SW 1271 (cell line): ENCODE measurements at places on chromosomes 4 and X.

- DNase-seq: no peak
Measured at GRCh38 chr4:84063619-84064018, 435.5 kb downstream of the NKX6-1 start.

DNA sequence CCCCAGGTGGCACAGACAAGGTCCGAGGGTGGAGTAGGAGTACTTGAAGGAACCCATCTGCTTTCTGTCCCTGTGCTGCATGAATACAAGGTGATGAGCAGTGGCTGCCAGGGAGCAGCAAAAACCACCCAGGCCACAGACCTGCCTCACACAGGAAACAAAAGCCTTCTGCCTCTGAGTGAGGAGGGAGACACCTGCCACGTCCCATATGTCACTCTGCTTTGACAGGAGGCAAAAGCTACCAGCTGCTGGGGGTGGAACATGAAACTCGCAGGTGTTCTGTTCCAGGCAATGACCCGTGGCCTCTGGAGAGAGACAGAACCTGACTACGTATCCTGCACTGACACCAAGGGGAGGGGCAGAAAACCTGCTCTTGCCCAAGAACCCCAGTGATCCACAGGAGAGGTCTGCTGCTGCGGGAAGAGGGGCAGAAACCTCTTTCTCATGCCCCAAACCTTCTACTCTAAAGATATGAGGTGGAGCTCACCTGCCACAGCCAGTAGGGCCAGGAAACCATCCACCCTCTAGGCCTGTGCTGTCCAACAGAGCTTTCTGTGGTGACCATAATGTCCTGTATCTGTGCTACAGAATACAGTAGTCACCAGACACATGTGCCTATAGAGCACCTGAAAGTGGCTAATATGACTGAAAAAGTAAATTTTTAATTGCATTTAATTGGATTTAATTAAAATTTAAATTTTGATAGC is 172.9 kb downstream of the PRDM5 start:
- DNase-seq: no peak

DNA sequence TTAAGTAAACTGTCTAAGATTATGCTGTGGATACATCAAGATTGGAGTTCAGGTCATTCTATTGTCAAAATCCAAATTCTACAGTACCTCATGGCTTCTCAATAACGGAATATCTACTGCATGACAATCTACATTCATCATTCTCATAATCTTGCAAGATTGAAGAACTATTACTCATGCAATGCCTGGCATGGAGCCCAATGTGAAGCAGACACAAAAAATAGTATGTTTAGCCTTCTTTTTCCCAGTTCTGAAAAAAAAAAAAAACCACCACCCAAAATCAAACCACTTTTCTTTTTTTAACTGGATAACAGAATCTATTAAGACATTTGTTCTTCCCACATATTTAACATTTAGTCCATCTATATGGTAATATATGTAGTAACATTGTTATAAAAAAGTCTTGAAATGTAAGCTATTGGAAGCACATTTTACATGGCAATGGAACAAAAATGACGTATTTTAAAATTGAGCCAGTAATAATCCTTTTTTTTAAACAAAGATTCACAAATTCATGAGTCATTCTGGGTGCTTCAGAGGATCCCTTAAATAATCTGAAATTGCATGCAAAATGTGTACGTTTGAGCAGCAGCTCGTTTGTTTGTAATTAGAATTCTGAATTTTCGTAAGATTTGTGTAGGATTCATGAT is 232.2 kb upstream of the FMR1 start:
- no peak for DNase-seq

DNA sequence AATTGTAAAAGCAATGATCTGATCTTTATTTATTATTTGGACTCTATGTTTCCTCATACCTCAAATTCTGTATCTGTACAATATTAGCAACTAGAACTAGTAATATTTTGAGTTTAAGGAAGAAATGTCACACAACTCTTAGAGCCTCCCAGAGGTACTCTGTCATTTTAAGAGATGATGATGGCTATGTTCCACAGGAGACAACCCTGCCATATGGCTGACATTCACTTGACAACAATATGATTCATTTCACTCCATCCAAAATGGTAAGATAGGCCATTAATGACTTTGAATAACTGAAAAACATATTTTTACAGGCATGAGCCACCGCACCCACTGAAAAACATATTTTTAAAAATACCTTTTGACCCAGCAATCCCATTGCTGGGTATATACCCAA is 190.3 kb downstream of the MAML3 start:
- DNase-seq: no peak

DNA sequence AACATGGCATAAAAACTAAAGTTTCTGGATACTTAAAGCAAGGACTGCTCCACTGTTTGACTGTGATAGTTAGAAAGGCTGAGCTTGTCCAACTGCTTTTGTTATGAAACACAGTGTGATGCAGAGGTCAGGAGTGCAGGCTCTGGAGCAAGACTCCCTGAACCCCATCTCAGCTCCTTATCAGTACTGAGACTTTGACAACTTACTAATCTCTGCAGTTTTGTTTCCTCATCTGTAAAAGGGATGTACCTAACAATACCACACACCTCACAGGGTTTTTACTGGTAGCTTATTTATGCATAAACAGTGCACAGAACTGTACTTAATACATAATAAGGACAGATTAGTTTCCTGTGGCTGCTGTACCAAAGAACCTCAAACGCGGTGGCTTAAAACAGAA is 804.3 kb downstream of the FSTL5 start:
- no peak for DNase-seq

DNA sequence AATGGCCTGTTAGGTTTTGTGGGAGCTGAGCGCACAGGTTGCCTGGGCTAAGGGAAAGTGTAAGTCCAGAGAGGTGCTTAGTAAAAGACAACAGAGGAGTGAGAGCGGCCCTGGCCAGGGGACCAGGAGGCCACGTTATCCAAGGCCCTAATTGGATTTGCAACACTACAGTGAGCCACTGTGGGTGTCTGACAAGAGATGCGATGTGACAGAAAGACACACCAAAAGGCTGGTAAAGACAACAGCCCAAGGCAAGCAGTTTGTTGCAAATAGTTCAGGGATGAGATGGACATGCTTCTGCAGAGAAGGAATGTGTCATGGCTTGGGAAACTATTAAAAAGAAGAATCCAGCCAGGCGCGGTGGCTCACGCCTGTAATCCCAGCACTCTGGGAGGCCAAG is 162.7 kb upstream of the KIT start:
- DNase-seq: no peak
